DMS79 (cell line): ENCODE measurements at places on chromosomes 16 and 17.

DNA sequence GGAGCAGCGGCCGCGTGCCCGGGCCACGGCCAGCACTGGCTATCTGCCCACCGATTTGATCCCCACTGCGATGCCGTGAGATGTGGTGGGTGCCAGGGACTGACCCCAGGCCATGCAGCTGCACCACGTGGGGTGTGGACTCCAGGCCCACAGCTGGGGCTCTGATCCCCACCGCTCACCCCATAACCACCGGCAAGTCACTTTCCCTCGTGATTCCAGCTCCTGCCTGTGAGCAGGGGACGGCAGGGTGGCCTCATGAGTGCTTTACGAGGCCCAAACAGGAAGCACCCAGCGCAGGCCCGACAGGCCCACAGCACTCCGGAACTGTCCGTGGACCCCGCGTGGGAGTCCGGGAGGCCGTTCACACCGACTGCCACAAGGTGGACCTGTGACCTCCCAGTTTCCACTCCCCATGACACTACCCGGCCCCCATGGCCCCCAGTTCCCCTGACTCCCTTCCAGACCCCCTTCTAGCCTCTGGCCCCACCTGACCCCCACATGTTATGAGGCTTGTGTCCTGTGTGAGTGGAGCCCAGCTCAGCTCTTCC is 616 bp downstream of the PTX4 start:
- no peak for DNase-seq

- no peak for DNase-seq
These were observed 13.8 kb downstream of the CYBC1 start for GRCh38 chr17:82436601-82437324.

DNA sequence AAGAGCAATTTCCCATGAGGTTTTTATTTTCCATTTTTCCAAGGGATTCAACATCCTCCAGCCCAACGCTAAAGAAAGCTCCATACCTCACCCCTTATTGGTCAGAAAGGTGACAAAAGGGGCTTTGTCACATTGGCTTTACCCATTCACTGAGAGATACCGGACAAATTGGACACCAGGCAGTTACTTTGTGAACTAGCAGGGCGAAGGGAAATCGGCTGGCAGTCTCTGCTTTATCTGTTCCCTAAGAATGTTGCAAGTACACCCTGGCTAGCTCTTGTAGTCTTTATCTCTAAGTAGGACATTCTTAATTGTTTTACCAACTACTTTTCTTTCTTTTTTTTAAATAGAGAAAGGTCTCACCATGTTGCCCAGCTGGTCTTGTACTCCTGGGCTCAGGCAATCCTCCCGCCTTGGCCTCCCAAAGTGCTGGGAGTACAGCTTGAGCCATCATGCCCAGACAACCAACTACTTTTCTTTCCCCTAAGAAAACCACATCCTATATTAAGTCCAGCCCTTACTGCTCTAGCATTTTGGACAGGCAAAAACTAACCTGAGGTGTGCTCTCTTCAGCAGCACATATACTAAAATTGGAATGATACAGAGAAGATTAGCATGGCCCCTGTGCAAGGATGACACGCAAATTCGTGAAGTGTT is 16.8 kb downstream of the PRPSAP1 start:
- no peak for DNase-seq

GRCh38 chr16:71687861-71688260 is 36.6 kb downstream of the PHLPP2 start:
- no peak for DNase-seq

DNA sequence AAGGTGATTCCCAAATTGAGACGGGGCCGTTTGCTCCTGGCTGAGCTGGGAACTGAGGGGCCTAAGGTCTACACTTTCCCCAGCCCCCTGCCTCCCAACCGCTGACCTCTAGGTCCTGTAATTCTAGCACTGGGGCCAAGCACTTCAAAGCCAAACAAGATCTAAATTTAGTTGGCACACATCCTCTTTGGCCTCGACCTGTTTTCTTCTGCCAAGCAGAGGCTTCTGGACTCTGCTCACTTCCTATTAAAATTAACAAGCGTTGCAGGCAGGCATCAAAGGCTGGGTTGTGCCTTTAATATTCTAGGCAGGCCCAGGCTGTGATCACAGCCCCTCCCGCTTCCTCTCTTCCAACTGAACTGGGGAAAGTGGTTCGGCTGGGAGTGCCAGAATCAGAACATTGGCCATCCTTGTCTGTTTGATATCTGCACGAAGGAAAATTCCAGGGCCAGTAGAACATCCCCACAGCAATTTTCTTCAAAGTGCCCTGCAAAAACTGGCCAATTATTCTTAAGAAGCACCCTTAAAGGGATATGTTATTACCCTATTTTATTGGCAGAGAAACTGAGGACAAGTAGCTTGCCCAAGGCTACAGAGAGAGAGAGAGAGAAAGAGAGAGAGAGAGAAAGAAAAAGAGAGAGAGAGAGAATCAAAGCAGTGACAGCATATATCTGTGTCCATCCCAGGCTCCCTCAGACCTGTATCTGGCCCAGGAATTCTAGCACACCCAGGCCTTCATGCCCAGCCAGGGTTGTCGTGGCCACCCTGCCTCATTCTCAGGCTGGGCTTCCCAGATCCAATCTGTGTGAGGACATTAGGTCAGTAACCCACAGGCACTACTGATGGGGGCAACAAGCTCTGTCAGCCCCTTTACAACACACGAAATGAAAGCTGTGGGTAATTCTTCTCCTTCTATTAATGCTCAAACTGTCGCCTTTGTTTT is 12.8 kb upstream of the MT4 start:
- no peak for DNase-seq

GRCh38 chr16:84967828-84968227 is 43.5 kb downstream of the ZDHHC7 start:
- DNase-seq: no peak

- no peak for DNase-seq
These were observed 8.2 kb downstream of the MMP2 start for GRCh38 chr16:55487048-55487803.

DNA sequence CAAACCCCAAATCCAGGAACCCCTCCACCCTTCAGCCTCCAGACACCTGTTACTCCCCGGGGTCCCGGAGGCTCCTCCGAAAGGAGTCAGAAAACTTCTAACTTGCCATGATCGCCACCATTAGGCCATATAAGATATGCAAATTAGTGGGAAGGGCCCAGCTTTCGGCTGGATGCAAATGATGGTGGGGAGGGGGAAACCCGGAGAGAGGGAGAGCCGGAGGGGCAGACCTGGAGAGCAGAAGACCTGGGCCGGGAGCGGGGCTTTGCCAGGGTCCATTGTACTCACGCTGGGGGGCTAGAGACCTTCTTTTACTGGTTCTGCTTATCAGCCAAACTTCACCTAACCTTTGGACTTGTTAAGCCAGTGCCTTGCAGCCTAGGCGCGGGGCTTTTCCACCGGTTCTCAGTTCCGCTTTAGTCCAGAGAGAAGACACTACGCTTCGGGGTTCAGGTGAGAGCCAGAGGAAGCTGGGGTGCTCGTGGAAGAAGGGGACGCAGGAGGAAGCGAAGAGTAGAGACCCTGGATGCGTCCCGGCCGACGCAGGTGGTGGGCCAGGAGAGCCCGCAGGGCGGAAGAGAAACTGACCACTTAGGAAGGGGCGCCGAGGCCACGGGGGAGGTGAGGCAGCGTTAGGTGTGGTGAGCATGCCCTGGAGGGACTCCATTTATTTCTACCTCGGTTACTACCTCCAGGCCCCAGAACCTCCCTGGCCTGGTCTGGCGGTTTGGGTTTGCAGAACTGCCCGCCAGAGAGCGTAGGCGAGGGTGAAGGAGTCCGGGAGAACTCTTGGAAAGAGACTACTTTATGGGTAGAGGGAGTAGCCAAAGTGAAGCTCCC is at the start of gene HNF1B:
Gene HNF1B, minus strand, starts transcription at position 99 of the 840 bp plus-strand sequence. CDS start 175 bp downstream, outside the sequence.
- no peak for DNase-seq

DNA sequence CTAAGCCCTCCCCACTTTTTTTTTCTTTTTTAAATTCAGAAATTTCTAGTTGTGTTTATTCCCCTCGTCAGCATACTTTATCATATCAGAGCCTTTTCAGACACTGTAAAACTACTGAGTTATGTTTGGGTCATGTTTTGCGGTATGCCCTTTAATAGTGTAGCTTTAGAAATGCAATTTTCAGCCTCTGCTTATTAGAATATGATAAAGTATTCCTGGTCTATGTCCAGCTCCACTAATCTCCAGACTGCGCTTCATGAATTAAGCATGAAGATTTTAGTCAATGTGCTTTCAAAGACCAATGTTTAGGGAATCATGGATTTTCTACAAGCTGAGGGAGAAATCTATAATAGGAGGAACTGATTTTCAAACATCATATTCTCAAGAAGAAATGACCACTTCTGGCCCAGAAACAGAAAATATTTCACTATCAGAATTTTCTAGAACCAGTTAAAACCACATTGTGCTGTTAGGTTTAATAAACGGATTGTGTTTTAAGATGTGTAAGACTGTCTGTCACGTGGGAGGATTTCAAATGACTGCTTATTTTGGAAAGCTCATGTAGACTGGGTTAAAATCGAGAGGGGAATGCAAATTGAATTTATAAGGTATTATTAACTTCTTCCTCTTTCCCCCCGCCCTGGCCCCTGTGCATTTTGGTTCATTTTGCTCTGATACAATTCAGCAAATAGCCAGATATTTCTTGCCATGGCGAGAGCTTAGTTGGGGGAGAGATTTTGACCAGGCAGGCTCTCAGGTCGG is 498.5 kb downstream of the WWOX start:
- DNase-seq: no peak

GRCh38 chr17:29050176-29050575 is 7.2 kb downstream of the PIPOX start:
- DNase-seq: no peak

DNA sequence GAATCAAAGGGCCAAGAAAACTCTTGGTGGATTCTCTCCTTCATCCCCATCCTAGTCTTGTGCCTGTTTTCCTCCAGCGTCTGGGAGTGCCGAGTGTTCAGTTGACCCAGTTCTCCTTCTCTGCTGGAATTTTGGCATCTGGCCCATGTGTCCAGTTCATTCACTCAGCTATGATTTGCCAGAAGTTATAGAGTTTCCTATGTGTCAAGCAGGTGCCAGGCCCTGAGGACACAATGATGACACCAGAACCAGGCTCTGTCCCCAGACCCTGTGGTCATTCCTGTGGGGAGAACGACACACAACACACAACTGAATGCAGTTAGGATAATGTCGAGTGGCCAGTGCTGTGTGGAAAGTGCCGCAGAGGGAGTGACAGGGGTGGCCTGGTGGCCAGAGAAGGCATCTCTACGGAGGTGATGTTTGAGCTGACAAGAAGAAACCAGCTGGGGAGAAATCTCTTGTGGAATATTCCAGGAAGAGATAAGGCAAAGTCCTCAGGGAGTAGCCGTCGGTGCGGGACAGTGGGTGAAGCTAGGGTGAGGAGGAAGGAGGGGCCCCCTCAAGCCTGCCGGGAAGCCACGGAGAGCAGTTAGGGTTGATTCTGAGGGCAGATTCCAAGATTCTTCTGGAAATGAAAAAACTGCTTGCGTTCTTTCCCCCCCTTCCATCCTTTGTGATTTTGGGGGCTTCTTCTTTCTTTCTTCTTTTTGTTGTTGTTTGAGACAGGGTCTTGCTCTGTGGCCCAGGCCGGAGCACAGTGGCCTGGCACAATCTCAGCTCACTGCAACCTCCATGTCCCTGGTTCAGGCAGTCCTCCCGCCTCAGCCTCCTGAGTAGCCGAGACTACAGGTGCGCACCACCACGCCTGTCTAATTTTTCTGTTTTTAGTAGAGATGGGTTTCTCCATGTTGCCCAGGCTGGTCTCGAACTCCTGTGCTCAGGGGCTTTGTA is 35.8 kb upstream of the IL34 start:
- DNase-seq: no peak

- peak; percentile 85 for DNase-seq
These were observed 34.5 kb upstream of the TMC5 start for GRCh38 chr16:19382887-19383816.

DNA sequence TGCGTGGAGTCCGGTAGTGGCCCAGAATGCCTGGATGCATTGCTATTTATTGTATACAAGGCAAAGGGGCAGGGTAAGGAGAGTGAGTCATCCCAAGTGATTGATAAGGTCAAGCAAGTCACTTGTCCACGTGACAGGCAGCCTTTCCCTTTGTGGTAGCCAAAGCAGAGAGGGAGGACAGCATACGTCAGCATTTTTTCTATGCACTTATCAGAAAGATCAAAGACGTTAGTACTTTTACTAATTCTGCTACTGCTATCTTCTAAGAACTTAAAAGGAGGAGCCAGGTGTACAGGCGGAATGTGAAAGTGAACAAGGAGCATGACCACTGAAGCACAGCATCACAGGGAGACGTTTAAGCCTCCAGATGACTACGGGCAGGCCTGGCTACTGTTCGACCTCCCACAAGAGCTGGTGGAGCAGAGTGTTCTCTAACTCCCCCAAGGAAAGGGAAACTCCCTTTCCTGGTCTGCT is 47.9 kb upstream of the ARL4D start:
- DNase-seq: no peak

DNA sequence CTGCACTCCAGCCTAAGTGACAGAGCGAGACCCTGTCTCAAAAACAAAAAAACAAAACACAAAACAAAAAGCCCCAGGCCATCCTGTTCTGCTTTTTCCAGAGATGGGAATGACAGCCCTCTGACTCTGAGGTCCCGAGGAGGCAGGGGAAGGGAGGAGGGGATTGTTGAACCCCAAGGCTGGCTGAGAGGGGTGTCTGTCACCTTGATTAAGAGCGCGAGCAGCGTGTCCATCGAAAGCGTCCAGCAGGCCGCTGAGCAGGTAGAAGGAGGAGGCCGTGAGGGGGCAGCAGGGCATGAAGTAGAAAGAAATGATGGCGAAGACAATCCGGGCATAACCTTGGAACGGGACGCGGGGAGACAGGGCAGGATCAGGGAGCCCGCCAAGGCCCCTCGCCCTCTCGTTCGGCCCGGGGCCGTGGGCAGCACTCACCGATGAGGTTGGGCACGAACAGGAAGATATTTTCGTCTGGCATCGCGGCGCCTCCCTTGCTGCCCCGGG is 593 bp downstream of the CDIPT start:
- no peak for DNase-seq

DNA sequence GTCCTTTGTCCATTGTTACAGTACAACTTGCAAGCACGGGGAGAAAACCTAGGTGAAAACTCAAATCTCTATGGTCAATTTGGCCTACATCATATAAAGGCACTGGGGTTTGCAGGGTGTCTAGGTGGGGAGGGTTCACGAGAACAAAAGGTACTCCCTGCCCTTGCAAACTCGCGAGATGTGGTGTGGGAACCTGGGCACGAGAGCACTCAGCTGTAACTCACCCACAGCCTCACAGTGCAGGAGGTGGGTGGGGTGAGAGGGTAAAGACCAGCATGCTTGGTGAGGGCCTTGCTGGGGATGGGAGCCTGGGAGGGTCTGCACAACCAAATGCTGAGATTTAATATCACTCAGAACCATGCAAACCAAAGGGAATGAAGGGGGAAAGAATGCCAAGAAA is 18.4 kb upstream of the ZNF594 start:
- no peak for DNase-seq

- no peak for DNase-seq
These were observed 22.2 kb downstream of the CDK5RAP3 start for GRCh38 chr17:47993031-47993564.
